ENCODE measurements at places on chromosomes 7 and 10.

GRCh38 chr7:101087334-101088068 lies 2.2 kb downstream of the TRIM56 start:
- DNase-seq: no peak

- no peak for DNase-seq
Observed at GRCh38 chr7:543501-544337, 24.1 kb upstream of the PDGFA start.

DNA sequence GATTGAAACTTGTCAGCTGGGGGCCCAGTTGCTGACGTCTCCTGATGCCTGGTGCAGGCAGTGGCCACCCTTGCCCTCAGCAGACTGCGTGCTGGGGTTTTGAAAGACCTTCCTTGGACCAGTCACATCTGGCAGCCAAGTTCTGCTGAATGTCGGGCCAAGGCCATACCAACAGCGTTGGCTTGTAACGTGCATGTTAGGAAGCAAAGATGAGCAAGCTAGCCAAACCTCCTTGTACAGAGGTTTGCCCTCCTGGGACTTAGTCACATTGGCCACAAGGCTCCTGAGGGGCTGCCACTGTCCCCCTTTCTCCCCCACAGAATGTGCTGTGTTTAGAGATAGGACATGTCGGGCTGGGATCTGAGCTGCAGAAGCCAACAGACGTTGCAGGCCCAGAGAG lies 49.0 kb downstream of the ADCY1 start:
- DNase-seq: no peak

DNA sequence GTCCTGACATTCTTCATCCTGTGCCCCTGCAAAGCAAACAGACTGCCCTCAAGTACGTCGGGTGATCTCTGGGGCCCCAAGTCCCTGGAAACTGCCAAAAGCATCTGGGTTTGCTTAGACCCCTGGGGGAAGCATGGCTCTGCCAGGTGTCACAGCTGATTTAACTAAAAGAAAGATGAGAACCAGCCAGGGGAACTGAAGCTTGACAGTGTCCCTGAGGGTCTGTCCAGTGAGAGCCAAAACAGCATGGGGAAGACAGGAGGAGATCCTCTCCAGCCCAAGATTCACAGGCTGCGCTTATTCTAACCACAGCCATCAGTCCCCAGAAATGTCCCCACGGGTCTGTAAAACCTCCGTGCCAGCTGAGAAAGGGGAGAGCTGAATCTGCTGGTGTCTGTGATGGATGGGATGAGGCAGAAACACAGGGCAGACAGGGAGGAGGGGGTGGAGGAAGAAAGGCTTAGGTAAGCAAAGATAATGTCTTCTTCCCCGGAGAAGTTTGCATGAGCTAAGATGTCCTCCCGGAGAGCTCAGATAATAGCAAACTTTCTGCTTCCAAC lies 21.3 kb downstream of the CCDC3 start:
- no peak for DNase-seq

DNA sequence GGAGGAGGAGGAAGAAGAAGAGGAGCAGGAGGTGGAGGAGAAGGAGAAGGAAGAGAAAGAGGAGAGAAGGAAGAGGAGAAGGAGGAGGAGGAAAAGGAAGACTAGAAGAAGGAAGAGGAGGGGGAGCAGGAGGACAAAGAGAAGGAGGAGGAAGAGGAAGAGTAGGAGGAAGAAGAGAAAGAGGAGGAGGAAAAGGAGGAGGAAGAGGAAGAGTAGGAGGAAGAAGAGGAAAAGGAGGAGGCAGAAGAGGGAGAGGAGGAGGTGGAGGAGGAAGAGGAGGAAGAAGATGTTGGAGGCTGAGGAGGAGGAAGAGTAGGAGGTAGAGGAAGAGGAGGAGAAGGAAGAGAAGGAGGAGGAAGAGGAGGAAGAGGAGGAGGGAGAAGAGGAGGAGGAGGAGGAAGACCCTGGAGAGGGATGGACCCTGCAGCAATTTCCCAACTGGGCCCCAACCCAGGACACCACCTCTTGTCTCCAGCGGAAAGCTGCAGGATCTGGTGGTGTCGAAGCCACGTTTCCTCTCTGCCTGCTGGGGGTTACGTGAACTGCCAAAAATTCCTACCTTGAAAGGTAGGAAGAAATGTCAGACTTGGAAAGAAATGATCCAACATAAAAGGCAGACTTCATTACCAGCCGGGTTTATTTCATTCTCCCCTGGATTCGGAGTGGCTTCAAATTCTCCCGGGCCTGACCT lies 38.9 kb downstream of the COL26A1 start:
- no peak for DNase-seq

GRCh38 chr7:37920305-37920848 lies at the start of gene EPDR1:
TSS of gene EPDR1 (plus strand) at chr7:37920640. CDS start at chr7:37920940, 300 bp downstream.
- DNase-seq: no peak

DNA sequence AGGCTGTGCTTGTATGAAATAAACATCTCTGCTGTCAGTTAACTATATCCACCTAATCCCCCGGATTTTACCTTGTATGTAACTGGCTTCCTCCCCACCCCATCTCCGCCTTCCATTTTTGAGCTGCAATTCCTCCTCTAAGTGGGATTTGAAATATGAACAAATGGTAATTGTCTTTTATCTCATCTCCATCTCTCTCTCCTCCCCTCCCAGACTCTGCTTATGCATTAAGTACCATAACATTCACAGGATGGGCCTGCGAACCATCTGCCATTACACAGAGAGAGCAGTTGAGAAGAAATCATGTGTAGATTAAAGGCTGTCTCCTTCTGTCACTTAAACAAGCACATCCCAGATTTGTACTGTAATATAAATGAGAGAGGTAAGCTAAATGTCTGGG lies 1169.9 kb downstream of the TYW1 start:
- no peak for DNase-seq

GRCh38 chr10:104835422-104835821 lies 194.3 kb downstream of the SORCS3 start:
- DNase-seq: no peak

DNA sequence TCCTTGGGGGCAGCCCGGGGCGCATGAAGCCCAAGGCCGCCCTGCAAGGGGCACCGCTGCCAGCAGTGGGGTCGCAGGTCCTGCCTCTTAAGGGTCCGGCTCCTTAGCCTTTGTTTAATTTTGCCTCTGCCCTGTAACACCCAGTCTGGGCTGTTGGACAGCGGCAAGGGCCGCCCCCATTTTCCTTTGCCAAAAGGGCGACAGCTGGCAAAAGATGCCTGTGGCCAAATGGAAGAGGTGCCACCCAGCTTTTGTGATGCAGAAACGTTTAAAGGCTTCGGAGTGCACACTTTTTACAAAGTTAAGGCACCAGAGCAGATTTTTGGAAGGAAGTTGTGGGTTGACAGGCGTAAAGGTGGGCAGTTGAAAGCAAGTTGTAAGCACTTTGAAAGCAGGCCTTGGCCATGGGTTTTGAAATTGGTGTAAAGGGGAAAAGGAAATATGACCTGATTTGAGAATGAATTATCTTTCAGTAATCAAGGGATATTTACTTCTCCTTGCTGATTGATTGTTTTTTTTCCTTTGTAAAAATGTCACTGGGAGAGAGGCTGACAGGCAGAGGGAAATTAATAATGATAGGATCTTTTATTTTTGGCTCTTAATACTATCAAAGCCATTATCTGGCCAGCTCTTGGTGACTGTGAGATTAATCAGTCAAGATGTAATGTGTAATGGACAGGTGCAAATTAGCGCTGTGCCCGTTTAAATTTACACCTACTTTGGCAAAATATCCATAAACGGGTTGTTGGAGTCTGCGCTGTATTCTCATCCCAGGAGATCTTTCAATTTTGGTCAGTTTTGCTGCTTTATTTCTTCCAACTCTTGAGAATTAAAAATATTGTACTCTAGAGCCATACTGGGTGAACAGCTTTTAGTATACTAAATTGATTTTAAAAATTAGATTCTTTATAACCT lies 1.2 kb downstream of the CASD1 start:
- DNase-seq: no peak

DNA sequence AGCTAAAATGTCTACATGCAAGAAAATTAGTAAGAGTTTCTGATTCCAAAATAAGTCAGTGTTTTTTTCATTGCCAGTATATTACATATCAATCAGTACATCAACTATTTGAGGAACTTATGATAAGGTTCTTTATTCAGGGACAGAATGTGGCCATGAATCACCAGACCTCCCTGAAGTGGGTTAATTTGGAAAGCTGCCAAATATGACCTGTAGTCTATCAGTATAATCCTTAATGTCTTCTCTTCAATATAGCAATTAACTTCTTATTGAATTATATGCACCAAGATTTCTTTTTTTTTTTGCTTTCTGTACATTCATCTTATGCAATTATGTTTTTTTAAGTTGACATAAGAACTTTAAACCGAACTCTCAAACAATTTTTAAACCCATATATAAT lies 714.5 kb upstream of the POT1 start:
- DNase-seq: no peak

DNA sequence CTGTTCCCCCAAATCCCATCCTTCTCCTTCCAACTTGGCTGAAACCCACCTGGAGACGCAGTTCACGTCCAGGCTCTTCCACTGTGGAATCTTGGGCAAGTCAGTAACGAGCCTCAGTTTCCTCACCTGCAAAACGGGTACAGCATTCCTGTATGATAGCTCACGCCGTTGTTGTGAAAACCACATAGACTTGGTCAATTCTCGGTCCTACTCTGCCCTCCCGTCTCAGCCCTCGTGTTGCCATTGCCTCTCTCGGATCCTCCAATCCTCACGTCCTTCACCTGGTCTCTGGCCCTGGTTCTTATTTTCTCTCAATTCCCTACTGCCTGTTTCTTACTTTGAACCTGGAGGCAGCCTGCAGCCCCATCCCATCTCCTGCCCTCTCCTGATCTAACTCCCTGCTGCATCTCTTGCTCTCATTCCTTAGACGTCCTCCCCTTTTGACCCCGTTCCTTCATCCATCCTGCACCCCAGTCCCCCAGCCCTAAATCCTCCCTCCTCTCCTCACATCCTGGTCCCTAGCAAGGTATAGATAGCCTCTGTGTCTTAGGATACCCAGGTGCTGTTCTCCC lies 2.0 kb upstream of the MUC12 start:
- no peak for DNase-seq

DNA sequence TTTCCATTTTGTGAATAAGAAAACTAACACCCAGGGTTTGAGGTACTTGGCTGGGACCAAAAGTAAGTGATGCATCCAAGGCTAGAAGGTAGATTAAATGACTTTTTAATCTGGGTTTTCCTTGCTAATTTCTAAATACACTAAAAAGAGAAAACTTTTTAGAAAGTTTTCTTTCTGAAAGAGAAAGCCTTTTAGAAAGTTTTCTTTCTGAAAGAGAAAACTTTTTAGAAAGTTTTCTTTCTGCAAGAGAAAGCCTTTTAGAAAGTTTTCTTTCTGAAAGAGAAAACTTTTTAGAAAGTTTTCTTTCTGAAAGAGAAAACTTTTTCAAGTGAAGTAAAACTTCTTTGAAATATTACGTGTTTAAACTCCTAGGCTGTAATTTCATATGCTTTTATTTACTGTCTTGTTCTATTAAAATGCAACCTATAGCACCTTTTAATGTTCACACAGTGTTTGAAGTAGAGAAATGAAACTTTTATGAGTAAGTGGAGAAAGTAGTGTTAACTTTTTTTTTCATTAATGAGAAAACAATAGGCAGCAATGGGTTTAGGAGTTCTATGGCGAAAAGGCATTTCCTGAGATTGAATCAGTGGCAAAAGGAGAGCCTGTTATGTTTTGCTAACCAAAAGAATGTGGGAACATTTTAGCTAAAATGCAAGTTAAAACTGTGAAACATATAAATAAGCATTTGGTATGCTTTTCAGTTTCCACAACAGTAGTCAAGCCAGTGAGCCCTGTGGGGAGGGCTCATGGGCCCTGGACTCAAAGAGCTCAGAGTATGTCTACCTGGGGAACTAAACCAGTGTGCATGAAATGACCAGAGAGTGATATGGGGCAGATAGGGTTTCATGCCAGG lies 103.7 kb downstream of the RBM20 start:
- no peak for DNase-seq

DNA sequence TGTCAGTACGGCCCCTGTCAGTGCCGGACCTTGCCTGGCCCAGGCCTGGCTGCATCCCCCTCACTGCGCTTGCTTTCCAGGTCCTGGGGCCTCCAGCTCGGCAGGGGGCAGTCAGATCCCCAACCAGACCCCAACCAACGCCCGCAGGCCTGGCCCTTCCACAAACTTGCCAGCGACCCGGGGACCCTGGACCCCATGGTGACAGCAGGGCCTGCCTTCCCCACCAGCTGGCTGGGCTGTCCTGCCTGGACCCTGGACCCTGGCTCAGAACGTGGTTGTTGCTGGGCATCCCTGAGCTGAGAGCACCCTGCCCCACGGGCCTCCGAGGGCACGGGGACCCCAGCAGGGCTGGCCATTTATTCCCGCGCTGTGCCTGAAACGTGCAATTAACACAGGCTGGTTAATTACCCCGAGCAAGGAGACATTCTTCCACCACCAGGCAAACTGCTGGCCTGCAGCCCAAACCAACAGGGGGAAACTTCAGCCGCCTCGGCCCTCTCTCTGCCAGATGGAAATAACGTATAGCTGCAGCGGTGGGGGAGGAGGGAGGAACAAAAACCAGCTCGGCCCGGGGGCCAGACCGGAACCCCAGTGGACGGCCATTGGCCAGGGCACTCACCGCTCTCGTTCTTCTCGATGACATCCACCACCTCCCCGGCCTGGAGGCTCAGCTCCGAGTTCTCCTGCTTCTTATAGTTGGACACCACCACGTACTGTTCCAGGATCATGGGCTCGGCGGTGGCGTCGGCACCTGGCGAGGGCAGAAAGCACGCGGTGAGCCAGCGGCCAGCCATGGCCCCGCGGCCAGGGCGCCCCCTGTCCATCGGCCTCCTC lies 167.1 kb downstream of the NEURL1 start:
- DNase-seq: no peak

DNA sequence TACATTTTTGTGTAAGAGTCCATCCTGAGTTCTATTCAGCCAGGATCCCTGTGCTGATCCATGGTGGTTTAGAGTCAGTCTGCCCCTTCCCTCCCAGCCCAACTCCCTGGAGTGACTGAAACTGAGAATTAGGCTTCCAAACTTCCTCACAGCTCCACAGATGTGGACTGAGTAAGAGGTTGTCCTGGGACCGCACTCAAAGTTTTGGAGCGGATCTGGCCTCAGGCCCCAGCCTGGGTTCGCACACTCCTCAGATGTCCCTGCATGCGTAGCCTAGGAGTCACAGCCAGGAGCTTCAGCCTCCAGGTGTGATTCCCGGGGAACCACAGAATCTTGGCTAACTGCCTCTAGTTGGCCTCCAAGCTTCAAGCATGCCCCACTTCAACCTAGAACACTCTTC lies 218.1 kb downstream of the C7orf25 start:
- no peak for DNase-seq

- DNase-seq: no peak
Observed at GRCh38 chr7:116802144-116802745, 60.1 kb upstream of the CAPZA2 start.

GRCh38 chr10:33309406-33309805 lies 25.1 kb downstream of the NRP1 start:
- no peak for DNase-seq

DNA sequence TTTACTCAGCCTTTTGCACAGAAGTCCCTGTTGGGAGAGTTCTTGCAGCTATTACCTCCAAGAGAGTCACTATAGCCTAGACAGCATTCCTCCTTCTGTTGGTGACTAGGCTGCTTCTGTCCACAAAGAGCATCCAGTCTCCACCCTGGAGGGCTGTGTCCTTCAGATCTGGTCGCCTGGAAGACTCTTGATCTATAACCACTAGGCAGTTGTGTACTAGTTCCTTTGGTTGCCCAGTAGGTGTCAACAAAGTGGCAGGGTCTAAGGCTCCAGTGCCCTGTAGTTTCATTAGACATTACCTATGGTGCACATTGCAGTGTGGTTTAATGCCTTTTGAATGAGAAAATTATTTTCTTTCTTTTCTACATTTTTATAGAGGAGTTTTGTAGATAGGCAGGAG lies 11.3 kb upstream of the AKR1C2 start:
- DNase-seq: no peak
